GM04504 (cell line): ENCODE measurements at places on chromosomes 16 and 17.

DNA sequence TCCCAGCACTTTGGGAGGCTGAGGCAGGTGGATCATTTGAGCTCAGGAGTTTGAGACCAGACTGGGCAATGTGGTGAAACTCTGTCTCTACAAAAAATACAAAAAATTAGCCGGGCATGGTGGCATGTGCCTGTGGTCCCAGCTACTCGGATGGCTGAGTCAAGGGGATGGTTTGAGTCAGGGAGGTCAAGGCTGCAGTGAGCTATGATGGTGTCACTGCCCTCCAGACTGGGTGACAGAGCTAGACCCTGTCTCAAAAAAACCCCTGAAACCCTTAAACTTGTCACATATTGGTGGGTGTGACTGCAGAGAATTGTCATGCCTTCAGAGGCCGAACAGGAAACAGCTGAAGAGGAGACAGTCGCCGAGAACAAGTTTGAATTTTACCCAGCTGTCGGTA is 13.4 kb downstream of the RPTOR start:
- no peak for DNase-seq

GRCh38 chr16:86396422-86396821 is 113.9 kb upstream of the FOXF1 start:
- peak; percentile 82 for DNase-seq

GRCh38 chr16:26733710-26734109 is 333.0 kb upstream of the C16orf82 start:
- no peak for DNase-seq

DNA sequence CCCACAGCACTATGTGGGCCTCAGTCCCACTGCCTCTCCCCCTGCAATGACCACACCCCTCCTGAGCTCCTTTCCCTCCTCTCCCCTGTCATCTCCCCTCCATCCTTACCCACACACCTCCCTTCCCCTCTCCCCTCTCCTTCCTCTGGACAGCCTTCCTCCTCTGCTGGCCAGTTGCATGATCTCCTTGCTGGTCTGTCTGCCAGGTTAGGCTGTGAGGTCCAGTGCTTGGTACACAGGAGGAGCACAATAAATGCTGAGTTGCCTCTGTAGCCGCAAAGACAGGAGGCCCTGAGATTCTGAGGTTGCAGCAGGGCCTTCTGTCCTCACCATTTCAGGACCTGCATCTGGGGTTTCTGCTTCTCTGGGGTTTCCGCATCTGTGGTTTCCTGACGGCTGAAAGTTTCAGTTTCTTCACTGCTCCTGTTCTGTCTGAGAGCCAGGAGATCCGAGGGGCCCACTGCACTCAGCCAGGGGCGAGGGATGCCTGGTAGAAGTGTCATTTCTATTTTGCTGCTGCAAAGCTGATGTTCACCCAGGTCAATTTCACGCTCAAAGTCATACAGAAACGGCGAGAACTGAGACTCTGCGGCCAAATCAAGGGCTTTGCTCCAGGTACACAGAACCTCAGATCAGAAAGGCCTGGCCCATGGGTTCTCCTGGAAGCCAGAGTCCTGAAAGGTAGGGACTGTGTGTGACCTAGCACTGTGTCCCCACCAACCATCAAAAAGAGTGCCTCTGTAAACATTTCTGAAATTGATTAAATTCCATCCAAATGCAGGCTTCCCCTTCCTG is 4.6 kb upstream of the SLC12A3 start:
- DNase-seq = no peak

DNA sequence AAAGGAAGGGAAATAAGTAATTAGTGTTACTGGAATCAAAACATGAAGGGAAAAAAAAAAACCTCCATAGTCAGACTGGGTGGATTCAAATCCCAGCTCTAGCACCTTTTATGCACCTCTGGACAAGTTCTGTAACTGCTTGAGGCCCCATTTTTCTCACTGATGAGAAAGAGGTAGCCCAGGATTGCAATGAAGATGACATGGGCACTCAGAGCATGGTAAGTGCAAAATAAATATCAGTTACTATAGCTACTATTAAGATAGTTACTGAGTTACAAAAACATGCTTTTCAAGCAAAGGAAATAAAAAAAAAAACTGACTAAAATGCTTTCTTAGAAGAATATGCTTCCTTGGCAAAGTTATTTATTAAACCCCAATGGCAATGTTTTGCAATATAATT is 58.8 kb downstream of the CEP95 start:
- no peak for DNase-seq

DNA sequence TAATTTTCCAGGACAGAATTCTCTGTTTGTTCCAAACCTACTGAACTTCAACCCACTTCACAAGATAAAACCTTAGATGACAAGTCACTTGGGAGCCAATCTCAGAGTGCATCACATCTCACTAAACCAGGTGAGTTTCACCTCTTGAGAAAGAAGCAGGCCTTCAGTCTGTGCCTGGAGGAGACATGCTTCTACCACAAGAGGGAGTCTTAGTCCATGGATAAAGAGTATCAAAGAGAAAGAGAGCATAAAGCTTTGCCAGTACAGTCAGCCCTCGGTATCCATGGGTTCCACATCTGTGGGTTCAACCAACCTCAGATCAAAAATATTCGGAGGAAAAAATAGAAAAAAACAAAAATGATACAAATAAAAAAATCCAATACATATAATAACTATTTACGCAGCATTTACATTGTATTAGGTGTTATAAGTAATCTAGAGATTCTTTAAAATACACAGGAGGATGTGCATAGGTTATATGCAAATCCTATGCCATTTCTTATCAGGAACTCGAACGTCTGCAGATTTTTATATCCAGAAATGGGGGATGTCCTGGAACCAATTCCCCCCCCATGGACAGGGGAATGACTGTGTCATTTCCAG is 37.7 kb downstream of the DUSP14 start:
- peak; percentile 24 for DNase-seq

- DNase-seq = no peak
Observed at GRCh38 chr16:50719401-50720337, 22.2 kb upstream of the CYLD start.

- DNase-seq = no peak
Observed at GRCh38 chr17:42340691-42341127, 47.5 kb downstream of the STAT3 start.

DNA sequence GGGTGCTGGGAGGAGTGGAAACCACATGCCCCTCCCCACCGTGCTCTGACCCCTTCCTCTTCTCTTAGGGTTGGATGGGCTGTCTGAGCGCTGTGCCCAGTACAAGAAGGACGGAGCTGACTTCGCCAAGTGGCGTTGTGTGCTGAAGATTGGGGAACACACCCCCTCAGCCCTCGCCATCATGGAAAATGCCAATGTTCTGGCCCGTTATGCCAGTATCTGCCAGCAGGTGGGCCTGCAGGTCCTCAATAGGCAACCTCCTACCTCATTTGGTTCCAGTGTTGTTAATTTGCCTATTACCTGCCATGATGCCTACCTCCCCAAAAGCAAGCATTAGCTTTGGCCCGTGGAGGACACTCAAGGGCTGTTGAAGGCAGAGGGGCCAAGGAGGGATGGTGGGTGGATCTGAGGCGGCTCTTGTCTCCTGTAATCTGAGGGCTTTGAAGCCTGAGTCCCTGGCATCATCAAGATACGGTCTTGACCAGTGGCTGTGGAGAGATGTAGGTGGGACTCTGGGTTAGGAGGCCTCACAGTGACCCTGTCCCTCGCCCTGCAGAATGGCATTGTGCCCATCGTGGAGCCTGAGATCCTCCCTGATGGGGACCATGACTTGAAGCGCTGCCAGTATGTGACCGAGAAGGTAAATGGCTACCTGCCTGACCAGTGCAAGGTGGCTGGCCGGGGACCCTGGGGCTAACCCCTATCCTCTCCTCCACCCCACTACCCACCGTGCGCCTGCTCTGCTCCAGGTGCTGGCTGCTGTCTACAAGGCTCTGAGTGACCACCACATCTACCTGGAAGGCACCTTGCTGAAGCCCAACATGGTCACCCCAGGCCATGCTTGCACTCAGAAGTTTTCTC is 3.4 kb downstream of the ALDOA start:
- no peak for DNase-seq

DNA sequence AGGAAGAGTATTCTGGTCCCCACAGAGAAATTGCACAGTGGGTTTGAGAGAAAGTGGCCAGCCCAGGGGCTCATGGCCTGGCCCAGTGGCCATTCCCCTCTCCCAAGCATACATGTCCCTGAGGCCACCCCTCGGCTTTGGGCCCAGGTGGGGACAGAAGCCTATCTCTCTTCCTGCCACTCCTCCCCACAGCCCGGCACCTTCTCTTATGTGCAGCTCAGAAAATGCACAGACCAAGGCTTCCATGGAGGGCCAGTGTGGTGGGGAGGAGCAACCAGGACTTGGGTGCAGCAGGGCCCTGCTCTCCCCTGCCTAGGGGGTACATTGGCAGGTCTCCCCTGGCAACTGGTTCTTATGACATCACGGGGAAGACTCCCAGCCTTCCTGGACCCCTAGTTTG is at the start of gene C16orf90:
Gene C16orf90, minus strand, starts transcription at position 314 of the 400 bp plus-strand sequence. Its CDS starts 68 bp downstream, at position 246.
- no peak for DNase-seq

DNA sequence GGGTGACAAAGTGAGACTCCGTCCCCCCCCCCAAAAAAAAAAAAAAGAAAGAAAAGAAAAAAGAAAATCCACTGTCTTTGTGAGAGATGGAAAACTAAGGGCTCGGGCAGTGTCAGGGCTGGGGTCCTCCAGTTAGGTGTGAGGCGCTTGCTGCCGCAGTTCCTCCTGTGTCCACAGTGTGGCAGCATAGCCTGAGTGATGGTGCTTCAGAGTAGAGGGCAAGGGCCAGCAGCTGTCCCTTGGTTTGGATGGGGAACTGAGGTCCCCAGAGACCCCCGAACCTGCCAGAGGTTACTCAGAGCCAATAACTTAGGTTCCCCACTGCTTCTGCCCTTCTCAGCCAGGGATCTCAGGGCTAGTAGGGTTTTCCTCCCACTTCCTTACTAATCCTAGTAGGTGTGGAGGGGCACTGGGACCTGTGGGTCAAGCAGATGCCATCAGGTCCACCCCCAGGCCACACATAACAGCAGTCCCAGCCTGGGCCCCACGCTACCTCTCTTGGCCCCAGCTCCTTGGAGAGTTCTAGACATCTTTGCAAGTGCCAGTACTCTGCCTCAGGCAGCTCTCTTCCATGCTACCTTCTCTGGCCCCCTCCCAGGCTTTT is 7.9 kb upstream of the LLGL1 start:
- DNase-seq = peak; percentile 22

DNA sequence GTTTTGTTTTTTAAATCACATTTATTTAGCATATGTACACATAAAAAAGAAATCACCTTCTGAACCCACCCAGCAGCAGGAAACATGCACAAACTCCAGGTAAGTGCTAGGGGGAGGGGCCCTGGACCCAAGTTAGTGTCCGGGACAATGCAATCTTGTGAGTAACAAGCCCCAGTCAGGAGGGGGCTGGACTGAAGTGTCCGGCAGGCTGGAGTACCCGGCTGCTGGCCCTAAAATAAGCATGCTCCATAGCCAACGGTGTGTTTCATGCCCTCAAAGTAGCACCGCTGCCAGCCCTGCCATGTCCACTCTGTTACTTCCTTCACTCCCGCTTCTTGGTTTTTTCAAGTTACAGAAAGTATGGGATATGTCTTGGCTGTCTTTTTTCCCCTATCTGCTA is 102.1 kb downstream of the SPAG9 start:
- DNase-seq = no peak

GRCh38 chr17:57086069-57086930 is 1.3 kb downstream of the AKAP1 start:
- no peak for DNase-seq

DNA sequence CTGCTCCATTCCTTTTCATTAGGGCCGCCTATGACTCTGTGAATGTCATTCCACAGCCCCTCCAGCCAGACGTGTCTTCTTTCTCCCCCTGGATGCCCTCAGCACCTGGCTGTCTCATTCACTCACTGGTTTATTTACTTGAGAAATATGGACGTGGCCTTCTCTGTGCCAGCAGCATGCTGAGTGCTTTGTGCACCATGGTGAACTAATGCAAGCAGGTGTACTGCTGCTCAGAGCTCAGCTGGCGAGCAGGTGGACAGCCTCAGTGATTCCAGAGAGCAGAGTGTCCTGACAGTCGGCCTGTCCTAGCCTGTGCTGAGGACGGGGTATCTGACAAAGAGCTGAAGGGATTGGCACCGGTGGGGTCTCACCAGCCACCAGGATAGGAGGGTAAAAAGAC is 96.7 kb downstream of the GNAO1 start:
- no peak for DNase-seq

DNA sequence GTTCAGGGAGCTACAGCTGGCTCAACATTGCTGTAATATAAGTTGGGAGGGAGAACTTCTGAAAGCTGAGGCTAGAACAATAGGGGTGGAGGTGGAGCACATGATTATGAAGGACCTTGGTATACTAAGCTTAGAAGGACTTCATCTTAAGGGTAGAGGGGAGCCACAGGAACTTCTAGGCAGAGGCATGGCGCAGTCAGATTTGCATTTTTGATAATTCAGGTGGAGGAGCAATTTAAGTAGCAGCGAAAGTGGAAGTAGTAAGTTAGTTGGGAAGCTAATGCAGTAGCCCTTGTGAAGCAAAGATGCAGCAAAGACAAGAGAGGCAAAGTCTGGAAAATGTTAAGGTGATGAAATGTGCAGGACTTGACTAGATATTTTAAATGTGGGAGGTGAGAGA is 144.1 kb downstream of the SPECC1 start:
- no peak for DNase-seq

DNA sequence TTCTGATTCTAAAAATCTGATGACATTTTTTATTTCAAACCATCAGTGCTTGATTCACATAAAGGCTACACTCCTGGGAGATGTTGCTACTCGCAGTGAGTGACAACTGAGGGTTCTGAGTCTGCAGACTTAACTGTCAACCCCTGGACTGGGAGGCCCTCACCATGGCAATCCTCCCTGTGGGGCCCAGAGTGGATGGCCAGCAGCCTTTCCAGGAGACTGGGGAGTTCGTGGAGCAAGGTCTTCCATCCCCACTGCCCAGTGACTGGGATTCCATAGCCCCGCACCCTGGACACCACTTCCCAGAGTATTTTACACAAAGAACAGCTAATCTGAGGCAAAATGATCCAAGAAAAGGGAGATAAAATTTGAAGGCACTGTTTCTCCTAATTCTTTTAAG is 59.3 kb downstream of the CREBBP start:
- DNase-seq = no peak

GRCh38 chr17:57002904-57003303 is 25.0 kb downstream of the SCPEP1 start:
- no peak for DNase-seq

DNA sequence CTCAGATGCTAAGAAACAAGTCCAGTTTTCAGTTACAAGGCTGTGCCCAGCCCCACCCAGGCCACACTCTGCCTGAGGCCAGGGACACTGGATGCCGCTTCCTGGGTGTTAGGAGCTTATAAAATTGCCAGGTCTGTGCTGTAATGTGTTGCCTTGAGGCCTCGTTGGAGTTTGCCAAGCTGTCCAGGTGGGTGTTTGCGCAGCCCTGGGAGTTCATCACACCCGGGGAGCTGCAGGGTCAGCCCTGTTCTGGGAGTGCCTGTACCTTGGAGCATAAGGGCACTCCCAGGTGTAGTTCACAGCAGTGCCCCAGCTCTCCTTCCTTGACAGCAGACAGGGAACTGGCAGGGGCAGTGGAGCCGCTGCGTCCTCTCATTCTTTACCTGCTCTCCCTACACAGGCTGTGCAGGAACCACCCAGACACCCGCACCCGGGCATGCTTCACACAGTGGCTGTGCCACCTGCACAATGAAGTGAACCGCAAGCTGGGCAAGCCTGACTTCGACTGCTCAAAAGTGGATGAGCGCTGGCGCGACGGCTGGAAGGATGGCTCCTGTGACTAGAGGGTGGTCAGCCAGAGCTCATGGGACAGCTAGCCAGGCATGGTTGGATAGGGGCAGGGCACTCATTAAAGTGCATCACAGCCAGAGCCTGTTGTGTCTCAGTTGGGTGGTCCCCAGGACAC is 1.6 kb downstream of the GFER start:
- DNase-seq = no peak
